Daoy (cell line): ENCODE measurements at places on chromosomes 2 and 18.

DNA sequence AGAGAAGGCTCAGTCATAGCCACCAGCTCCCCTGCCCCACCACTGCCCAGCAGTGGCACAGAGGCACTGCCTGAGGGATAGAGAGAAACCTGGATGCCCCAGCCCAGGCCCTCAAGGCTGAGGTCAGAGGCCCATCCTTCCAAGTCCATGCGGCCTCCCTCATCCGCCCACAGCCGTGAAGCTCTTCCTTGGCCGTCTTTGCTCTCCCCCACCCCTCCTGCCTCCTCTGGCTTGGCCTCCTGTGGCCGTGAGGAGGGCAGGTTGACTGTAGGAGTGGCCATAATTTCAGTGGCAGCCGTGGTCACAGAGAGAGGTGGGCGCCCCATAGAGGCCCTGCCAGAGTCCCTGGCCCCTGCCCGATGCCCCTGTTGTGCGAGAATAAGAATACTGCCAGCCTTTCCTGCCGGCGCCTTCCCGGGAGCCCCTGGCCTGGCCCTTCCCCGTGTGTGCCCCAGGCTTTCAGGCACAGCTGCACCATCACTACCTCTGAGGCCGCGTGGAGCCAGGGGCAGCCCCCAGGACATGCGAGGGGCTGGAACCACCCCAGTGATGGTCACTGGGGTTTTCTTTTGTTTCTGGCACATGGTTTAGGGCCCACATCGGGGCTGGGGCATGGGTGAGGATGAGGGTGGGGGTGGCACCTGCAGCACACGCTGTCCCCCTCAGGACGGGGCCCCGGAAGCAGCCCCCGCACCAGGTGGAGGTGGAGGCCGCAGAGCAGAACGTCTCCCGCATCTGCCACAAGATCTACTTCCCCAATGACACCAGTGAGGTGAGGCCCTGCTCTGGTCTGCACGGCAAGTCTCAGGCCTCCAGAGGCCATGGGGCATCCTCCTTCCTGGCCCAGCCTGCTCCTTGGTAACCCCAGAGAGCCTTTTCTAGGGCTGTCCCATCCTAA is 13.1 kb upstream of the GPR17 start:
- DNase-seq, result no peak

DNA sequence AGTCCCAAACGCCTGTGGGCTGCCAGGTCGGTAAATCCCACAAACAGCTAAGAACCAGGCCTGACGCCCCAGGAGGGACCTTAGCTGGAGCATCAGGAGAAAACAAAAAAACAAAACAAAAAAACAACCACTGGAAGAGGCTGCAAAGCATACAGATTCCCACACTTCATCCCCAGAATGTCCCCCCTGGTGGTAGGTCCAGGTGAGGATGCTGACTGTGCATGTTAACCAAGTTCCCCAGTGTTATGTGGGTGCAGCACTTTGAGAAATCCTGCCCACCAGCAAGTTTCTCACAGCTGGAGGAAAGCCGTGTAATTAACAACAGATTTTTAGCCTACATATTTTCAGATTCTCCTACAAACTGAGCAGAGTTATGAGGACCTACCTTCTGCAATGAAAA is 15.1 kb downstream of the ST3GAL5 start:
- DNase-seq, result no peak

DNA sequence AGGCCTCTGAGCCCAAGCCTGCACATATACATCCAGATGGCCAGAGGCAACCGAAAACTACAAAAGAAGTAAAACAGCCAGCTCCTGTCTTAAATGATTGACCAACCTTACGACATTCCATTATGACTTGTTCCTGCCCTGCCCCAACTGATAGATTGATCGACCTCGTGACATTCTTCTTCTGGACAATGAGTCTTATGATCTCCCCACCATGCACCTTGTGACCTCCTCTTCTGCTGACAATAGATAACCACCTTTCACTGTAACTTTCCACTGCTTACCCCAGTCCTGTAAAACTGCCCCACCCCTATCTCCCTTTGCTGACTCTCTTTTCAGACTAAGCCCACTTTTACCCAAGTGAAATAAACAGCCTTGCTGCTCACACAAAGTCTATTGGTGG is 670.0 kb upstream of the PKDCC start:
- no peak for DNase-seq

DNA sequence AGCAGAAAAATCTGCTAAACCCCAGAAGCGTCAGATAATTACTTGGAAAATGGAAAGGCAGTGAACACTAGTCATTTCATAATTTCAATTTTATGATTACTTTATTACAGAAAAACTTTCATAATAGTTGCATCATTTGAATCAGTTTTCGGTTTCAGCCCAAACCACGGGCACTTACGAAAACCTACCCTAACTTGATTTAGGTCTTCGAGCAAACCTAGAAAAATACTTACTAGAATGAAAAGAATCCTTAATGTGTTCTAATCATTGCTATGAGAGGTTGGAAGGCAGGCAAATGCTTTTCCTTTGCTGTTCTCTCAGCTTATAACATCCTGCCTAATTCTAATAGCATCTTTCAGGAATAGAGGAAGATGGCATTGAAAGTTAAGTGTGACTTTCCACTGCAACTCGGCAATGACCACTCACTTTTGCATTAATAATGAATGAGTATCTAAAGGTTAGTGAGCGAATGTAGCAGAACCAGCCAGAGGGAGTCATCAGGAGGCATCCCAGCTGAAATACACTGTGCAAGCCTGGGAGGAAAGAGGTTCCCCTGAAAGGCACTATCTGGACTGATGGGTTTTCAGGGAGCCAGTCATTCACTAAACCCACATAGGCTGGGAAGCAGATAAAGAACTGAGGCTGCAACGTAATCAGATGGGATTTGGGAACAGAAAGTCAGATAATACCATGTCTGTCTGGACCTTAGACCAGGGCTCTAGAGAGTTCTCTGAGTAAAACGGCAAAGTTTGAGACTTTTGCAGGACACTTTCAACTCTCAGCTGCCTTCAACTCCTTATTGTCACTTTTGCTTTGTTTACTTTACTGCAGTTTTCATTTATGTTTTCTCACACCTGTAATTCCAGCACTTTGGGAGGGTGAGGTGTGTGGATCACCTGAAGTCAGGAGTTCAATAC is 520.8 kb downstream of the RNF144A start:
- no peak for DNase-seq

- DNase-seq, result no peak
Measured at GRCh38 chr2:158815166-158815565, 20.0 kb downstream of the DAPL1 start.

DNA sequence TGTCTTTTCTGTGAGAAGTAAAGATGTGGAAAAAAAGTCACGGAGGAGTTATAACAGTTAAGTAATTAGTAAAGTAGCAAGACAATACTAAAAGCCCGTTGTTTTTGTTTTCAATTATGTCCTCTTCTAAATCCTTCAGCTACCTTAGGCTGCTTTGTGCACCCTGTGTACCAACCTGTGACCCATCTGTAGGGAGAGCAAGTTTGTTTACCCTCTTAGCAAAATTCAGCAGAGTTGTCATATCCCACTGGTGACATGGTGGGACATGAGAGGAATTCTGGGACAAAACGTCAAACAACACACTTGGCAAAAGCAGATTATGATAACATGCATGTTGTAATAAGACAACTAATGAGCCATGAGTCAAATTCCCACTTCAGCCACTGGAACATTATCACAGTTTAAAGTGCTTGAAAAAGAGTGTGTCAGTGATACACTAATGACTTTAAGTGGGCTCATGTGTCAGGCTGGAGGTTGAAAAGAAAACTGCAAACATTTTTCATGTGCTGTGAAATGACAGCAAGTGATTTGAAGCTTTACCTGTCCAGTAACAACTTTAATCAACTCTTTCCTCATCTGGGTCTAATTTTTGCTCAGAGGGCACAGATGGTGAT is 392.8 kb upstream of the ACVR2A start:
- no peak for DNase-seq

- DNase-seq, result no peak
Measured at GRCh38 chr2:126896471-126896870, 2.2 kb upstream of the TEX51 start.

DNA sequence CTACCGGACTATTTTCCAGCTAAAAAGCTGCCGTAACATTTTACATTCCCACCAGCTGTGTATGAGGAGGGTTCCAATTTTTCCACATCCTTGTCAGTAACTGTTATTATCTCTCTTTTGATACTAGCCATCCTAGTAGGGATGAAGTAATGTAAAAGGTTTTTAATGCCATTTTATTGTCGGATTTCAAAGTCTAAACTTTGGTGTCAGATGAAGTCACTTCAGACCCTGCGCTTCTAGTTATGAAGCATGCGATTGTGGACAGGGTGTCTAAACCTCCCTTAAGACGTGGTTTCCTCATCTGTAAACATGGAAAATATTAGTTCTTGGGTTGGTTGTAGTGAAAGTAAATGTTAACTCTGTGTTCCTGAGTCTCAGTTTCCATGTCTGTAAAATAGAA is 4.7 kb downstream of the DGKD start:
- DNase-seq, result no peak

- DNase-seq, result no peak
Measured at GRCh38 chr18:10025711-10026670, 112.2 kb downstream of the VAPA start.

DNA sequence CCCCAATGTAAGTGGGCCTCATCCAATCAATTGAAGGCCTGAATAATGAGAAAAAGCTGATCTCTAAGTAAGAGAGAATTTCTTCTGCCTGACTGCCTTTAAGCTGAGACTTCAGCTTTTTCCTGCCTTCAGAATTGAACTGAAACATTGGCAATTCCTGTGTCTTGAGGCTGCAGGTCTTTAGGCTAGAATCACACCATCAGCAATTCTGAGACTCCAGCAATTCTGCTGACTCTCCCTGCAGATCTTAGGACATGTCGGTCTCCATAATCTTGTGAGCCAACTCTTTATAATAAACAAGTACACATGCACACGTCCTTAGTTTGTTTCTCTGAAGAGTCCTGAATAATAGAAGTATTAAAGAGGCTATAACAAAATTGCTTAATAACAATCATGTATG is 209.1 kb downstream of the FSIP2 start:
- DNase-seq, result no peak

DNA sequence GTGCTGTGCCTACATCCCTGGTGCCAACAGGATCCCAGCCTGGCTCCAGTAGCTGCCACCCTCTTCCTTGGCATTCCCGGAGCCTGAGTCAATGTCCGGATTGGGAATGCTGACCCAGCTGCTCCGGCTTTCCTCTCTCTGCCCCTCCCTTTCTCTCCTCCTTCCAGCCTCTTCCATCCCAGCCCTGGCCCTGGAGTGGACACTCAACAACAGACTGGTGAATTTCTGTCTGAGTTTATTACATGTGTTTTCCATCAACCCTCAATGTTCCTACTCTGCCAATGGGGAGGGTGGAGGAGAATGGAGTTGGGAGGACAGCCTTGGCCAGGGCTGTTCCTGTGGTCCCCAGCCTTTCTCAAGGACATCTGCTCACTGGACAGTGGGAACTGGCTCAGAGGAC is 917 bp upstream of the PRKAG3 start:
- peak; percentile 52 for DNase-seq

DNA sequence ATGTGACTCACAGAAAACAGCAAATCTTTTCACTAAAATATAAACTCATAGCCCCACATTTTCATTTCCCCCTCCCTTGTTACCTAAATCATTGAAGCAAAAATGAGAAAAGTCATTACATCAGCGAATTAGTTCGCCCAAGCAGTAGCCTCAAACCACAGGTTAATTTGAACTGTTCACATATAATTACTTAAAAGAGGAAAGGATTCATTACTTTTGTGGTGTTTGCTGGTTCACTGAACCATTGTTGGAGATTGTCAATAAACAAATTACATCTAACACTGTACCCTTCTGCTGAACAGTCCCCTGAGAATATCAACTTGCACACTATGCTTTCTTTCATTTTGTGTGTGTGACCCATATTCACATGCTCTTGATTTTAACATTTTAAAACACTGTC is 238.7 kb downstream of the ERBB4 start:
- DNase-seq, result no peak

GRCh38 chr2:66344087-66344663 is 90.8 kb upstream of the MEIS1 start:
- no peak for DNase-seq

- DNase-seq, result peak; percentile 83
Measured at GRCh38 chr2:237858294-237859081, 935 bp upstream of the RAMP1 start.

GRCh38 chr2:85183479-85183878 is 50.3 kb downstream of the TCF7L1 start:
- no peak for DNase-seq

DNA sequence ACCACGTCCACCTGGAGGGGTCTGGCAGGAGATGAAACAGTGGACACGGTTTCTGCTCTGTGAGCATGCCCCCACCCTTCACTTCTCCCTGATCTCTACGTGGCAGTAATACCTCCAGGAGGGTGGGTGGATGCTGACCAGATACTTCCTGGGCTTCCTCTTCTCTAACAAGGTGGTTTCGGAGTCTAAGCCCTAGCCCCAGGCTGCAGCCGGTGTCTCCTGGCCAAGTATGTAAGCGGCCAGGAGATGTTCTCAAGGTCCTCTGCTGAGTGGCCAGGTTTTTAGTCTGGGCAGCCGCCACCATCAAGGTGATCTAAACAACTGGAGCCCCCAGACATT is 101.8 kb upstream of the ASB18 start:
- no peak for DNase-seq

DNA sequence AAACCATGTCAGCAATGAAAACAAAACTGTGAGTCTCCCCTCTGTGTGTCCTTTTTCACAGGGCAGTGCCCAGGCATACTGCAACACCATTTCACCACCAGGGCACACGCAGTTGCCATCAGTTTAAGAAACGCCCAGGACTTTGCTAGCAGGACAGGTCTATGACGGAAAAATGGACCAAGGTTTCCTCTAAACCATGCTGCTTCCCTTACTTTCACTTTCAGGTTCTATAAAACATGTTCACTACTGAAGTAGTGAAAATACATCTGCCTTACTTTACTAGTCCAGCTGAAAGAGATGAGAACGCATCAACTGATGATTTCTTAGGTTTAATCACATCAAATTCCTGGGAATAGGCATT is 110.5 kb downstream of the TCF4 start:
- DNase-seq, result peak; percentile 58

DNA sequence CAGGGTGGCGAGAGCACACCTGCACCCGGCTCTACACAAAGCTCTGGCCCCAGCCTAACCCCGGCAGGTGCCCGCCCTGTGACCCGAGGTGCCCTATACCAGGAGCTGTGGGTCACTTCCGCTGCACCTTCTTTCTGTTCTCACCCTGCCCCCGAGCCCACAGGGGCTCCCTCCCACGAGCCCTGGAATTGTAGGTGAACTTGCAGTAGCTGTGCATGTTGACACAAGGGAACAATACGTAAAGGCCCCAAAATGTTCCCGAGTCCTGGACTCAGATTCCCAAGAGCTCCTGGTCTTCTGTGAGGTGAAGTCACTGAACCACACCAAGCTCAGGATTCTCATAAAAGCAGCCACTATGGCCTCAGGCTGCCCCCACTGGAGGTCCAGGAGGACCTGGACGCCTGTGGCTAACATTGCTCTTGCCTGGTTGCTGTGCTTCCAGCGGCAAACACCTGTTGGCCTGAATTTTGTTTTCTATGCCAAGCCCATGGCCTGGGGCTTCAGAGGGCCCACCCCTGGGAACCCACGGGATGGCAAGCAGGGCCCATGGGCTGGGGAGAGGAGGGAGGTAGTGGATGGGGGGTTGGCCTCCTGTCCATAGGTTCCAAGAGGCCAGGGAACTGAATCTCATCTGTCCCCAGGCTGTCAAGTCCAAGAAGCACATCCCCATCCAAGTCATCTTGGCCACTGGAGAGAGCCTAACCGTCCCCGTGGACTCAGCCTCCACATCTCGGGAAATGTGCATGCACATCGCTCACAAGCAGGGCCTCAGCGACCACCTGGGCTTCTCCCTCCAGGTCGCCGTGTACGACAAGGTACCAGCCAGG is 23.2 kb upstream of the GPR17 start:
- no peak for DNase-seq
